ENCODE measurements at places on chromosomes 13 and 19. TPM values are rescaled to one million over a fixed set of nuclear protein-coding genes. Genes with fewer than 3 reads are reported as not detected.

The PLIN4 gene
- not detected for total RNA-seq

The POLD1 gene
- total RNA-seq = 52.9 TPM

The ZNF112 gene
- total RNA-seq = 7.1 TPM

The GGN gene
- total RNA-seq = 0.28 TPM

The CPB2 gene
- total RNA-seq = not detected

The FUT3 gene
- total RNA-seq = not detected

The SPINT2 gene
- 10.7 TPM for total RNA-seq

The MEGF8 gene
- 24.2 TPM for total RNA-seq

The PRDX2 gene
- 196 TPM for total RNA-seq

The GSX1 gene
- total RNA-seq = not detected

The KCNN4 gene
- 4.5 TPM for total RNA-seq
